Stimulated activated CD4-positive, alpha-beta T cell treated with anti-CD3 and anti-CD28 coated beads, Interleukin-1b, Interleukin-23, amount 100 ng/mL, for 1 hour (primary cell): ENCODE measurements at places on chromosomes 6 and 20.

DNA sequence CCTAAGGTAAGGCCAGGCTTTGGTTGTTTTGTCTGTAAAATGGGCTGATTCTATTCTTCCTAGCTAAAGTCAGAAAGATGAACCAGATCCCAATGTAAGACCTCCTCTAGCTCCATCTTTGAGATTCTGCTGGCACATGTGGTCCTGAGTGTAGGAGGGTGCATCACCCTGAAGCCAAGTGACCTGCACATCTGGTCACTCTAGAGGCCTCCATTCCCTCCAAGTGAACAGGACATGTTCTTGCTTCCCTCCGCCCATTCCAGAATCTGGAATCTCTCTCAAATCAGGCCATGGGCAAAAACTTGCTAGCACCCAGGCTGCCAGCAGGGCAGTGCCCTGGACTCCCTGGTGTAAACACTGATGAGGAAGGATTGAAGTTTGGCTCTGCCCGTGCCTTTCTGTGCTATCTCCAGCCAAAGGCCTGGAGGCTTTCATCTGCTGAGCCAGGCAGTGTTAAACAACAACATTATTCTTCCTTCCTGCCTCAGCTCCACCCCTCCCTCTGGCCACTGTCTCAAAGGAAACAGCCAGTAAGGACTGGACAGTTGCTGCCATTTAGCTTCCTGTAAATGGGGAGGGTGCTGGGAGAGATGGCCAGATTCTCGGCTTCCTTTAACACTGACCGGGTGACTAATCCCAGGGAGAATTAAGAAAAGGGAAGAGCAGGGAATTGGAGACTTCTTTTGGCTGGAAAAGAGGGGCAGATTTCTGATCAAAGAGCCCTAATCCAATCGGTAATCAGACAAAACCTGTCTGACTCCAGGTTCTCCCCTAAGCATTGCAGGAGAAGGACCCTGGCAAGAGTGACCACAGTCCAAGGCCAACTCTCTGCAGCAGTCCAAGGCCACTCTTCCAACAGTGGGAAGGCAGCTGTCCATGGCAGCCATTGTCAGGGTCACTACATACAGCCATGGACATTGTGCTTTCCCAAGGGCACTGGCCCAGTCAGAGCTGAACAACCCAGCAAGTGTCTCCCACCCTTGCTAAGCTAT is 19.5 kb upstream of the ADGRF1 start:
- no peak for DNase-seq

DNA sequence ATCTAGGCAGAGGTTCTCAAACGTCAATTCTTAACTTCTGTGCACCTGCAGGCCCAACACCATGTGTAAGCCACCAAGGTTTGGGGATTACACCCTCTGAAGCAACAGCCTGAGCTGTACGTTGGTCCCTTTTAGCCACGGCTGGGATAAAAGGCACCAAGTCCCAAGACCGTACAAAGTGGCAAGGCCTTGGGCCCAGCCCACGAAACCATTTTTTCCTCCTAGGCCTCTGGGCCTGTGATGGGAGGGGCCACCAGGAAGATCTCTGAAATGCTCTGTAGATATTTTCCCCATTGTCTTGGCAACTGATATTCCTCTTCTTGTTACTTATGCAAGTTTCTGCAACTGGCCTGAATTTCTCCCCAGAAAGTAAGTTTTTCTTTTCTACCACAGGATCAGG is 4.5 kb upstream of the FAM184A start:
- DNase-seq = no peak

GRCh38 chr6:29035951-29036350 is 9.0 kb downstream of the OR2W1 start:
- DNase-seq = no peak

DNA sequence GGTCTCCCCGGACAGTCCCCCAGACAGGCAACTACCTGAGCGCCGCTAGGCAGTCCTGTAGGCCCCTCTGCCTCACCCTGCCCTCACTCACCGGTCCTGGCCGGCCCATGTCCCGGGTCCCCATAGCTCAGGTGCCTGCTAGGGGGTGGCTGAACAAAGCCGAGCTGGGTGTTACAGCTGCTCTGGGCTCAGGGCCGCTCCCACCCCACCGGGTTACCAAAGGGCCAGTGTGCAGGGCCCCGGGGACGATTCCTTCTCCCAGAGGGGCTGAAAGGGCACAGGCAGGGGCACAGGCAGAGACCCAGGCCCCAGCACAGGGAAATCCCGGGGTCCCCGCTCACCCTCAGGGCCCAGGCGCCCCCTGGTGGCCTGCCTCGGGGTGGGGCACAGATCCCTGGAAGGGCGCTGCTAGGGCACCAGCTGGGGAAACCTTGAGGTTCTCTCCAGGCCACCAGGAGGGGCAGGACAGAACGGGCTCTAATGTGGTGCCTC is 118.4 kb downstream of the GRM4 start:
- DNase-seq = peak; percentile 30

GRCh38 chr20:19769507-19769906 is 11.4 kb downstream of the RIN2 start:
- DNase-seq = no peak

- DNase-seq = peak; percentile 57
Measured at GRCh38 chr6:14144678-14145113, 27.1 kb downstream of the CD83 start.

GRCh38 chr6:97215157-97215769 is 67.8 kb downstream of the MMS22L start:
- DNase-seq = no peak

GRCh38 chr6:75188221-75188925 is 17.5 kb downstream of the COL12A1 start:
- no peak for DNase-seq

DNA sequence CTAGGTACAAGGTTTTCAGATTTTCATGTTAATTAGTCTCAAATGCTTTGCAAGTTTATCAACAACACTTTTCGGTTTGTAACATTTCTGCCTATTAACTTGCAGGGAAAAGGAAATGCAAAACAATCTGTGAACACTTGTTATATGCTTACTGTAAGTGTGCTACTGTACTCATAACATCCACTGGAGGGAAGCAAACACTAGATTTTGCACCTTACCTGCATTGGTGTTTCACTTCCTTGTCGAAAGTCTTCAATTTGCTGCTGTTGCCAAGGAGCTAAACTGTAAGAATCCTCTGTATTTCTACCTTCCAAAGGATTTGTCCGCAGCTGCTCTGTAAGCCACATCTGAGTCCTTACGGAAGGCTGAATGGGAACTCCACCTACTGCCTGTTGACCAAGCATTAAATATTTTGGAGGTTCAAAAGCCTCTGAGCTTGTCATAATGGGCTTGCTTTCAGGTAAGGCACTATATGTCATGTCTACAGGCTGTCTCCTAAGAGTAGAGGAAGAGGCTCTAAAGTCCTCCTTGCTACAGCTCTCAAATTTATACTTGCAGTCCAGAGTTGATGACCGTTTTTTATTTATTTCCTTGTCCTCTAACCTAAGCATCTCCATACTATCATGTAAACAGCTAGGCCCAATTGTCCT is 17.3 kb downstream of the PLN start:
- DNase-seq = no peak

DNA sequence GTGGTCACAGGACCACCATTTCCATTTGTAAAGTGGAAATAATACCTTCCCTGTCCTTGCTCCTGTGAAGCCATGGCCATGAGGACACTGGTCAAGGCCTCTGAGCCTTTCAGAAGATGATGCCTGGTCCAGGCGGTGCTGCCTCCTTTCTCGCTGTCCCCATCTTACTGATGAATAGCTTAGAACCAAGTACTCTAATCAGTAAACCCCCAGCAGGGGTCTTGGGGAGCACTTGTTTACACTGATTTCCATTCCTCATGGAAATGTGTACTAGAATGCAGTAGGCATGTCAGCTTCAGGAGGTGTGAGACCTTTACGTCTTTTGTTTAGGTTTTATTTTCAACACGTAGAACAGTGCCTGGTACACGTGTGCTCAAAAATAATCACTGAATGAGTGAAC is 75.1 kb downstream of the DZANK1 start:
- no peak for DNase-seq
